ENCODE measurements at places on chromosomes 3 and 15.

DNA sequence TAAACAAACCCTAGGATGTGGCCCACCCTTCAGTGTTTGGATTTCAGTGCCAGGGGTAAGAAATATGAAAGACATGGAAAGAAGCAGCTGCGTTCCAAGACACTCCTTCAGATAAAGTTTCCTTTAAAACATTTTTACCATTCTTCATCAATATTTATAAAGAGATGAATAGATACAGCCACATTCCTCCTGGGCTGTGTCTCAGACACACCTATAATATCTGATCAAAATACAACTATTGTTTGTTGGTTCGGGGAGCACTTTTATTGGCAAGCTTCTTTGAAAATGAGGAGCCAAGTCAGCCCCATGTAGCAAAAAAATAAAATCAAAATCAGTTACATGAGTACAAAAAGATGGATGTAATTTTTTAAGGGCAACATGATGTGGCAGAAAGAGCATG, 53.2 kb downstream of the RPL22L1 start:
- no peak for DNase-seq

DNA sequence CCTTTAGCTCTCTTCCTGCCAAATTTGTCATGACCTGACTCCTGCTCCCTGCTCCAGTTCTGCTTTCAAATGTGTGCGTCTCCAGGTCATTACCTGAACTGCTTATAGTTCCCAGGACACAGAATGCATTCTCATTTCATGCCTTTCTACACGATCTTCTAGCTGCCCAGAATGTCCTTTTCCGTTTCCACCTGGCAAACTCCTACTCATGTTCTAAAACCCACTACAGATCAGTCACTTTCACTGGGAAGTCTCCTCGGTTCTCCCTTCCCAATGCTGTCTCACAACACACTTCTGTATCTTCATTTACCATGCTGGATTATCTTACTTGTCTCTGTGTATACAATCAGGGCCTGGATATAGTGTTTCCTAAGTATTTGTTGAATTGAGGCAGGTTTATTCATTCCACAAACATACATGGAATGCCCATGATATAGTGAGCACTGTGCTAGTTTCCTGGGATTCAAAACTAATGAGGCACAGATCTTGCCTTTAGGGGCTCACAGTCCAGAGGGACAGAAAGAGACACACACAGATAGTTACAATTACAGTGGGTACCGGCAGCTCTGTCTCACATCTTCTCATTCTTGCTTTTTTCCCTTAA, 1.6 kb upstream of the NOX5 start:
- DNase-seq: no peak

DNA sequence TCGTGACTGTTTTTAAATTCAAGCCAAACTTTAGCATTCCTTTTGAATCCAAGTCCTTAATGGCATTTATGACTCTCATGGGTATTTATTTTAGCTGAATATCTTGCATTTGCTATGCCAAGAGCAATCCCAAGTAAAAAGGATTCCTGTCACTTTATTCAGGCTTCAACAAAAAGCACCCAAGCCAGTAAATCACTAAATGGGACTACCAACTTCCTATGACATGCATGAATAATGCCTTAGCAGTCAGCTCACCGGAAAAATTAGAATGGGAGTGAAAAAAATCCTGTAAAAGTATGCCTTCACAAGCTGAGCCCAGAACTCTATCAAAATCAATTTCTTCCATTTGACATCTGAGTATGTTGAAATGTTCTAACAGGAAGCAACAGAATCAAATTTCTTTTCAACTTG, 1297.9 kb downstream of the ROBO2 start:
- DNase-seq: no peak

GRCh38 chr15:99212406-99212805, 37.0 kb downstream of the TTC23 start:
- no peak for DNase-seq

GRCh38 chr3:43789028-43789427, 98.3 kb downstream of the ABHD5 start:
- DNase-seq: no peak

- DNase-seq: no peak
Observed at GRCh38 chr15:48664436-48664835, 18.9 kb upstream of the FBN1 start.

DNA sequence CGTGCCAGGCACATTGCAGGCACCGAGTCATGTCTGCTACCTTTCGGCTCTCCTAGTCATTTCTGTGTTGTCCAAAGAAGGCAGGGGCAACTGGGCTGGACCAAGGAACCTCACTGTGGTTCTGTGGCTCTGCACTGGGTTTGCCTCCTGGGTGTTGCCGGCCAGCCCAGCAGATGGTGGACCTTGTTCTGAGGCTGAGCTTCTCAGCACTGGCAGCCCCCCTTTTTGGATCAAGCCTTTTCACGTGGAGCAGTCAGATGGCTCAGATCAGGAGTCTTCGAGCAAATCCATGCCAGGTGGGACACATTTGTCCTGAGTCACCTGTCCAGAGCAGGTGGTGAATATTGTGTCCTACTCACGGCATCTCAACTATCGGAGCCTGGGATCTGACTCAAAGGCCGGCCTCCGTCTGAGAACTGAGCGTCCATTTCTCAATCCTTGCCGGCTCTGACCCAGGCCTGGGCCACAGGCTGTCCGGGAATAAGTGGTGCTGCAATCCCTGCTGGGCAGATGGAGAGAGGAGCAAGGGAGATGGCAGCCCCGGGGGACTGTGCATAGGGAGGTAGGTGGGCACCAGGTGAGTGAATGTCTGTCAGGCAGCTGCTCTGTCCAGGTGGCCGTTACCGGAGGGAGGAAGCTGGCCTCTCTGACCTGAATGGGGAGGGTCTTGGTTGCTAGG, at the start of gene IL16:
IL16 (plus strand) TSS at position 304 of the 679 bp plus-strand sequence. CDS start 28,521 bp downstream, outside the sequence.
- no peak for DNase-seq

DNA sequence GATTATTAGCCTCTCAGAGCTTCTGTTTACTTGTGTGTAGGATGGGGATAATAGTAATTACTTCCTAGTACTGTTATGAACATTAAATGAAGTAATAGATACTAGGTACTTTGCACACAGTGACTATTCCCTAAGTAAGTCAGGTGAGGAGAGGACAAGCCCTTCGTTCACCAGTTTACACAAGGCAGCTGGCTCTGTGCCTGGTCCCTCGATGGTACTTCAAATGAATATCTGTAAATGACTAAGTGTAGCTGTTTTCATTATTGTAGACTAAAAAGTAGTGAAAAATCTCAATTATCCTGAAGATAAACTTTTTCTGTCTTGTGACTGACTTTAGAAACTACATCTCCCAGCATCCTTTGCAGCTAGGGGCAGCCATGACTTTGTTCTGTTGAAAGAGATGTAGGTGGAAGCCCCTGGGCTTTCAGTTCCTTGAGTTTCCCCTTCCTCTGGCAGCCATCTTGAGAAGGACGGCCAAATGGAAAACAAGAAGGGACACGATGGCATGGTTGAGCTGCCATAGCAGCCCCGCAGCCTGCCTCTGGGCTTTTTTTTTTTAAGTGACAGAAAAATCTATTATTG, 11.7 kb upstream of the WNT7A start:
- DNase-seq: no peak

GRCh38 chr15:23954931-23955330, 267.8 kb upstream of the NDN start:
- no peak for DNase-seq

GRCh38 chr15:89937365-89938350, 24.9 kb upstream of the ARPIN start:
- no peak for DNase-seq

GRCh38 chr3:170467007-170467406, 48.3 kb downstream of the CLDN11 start:
- DNase-seq: no peak
